ENCODE measurements at places on chromosomes 16 and 17.

- no peak for DNase-seq
Observed at GRCh38 chr16:1347286-1347855, 4.3 kb downstream of the TSR3 start.

DNA sequence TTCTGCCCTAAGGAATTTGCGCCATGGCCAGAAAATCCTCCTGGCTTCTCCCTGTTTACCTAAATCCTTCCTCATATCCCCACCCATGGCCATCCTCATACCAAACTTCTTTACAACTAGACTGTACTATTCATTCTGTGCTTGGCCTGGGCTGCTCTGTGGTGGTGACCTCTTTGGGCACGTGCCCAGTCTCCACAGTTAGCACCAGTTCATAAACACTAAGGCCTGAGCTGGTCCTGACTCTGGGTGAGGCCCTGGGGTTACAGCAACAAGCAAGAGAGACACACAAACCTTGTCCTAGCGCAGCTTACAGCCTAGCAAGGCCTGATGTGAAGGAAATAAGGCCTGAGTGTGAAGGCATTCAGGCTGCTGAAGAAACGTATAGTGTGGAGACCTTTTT lies 3.1 kb upstream of the ATXN7L3 start:
- no peak for DNase-seq

- DNase-seq = peak; percentile 35
Observed at GRCh38 chr17:419073-419735, 66.6 kb upstream of the RPH3AL start.

DNA sequence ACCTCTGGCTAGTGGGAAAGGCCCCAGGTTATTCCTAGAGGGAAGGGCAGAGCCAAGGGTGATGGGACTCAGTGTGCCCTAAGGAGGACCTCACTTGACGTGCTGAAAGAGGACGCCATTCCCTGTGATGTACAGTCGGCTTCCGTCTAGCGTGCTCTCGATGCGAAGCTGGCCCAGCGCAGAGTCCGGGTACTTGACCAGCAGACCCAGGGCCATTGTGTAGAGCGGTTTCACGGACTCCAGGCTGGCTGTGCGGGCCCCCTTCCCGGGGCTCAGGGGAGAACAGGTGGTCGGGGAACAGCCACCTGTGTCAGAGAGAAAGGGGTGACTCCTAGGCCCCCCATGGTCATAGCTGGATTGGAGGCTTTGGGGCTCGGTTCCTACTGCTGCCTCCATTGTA lies 19.9 kb downstream of the PLEKHG4 start:
- no peak for DNase-seq

DNA sequence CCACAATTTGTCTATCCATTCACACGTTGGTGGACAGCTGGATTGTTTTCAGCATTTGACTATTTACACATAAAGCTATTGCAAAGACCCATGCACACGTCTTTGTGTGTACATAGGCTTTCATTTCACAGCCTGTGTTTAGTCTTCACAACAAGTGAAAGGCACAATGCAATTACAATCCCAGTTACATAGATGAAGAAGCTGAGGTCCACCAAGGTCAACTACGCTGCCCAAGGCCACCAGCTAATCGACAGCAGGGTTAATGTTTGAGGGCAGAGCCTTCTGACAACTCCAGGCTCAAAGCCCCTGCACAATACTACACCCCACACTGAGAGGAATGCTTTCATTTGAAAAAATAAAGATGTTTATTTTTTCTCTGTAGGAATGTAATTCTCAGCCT lies 93.6 kb upstream of the CDH13 start:
- no peak for DNase-seq

DNA sequence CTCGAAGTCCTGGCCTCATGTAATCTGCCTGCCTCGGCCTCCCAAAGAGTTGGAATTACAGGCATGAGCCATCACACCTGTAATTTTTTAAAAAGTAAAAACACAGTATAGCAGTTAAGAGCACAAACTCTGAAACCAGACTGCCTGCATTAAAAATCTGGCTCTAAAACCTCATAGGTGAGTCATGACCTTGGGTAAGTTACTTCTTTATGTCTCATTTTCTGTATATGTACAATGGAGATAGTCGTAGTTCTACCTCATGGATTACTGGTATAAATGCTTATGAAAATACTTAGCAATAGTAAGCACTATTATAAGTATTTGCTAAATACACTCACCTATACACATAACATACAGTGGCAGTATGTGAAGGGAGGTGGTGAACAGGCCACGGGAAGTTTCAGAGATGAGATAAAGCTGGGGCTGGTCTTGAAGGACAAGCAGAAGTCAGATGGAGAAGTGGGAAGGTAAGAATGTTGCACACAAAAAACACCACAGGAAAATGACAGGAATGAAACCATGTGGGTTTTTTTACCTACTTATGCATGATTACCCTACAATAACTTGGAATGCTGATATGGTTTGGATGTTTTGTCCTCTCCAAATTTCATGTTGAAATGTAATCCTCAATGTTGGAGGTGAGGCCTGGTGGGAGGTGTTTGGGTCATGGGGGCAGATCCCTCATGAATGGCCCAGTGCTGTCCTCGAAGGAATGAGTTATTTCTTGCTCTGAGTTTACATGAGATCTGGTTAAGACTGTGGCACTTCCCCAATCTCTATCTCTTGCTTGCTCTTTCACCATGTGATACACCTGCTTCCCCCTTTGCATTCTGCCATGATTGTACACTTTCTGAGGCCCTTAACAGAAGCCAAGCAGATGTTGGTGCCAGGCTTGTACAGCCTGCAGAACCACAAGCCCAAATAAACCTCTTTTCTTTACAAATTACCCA lies 33.9 kb downstream of the ZNF652 start:
- DNase-seq = no peak

Measured in transverse colon (tissue), 4 donors.